ENCODE measurements at places on chromosomes 11 and 22. TPM values are rescaled to one million over a fixed set of nuclear protein-coding genes. Genes with fewer than 3 reads are reported as not detected.

GRCh38 chr11:79236541-79236971 is 204.3 kb downstream of the TENM4 start:
- DNase-seq: no peak

GRCh38 chr11:8593935-8594909 is at the start of gene STK33:
TSS of gene STK33 (minus strand) at chr11:8594228. CDS start at chr11:8474905, 119,323 bp downstream.
- no peak for DNase-seq

DNA sequence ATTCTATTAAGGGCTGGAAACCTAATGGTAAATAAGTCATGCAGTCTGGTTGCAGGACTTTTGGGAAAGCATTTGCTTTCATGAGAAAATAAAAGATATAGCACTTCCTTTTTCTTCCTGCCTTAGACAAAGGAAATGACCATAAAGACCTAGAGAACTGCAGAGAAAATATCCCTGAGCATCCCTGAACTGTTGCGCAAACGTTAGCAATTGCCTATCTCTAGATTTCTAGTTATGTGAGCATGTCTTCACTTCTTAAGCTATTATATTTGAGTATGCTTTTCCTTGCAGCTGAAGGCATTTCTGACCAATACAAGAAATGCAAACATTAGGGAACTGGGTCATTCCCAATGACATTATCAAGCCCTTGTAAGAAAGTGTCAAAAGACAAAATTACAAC is 110.6 kb downstream of the KIF18A start:
- no peak for DNase-seq

- DNase-seq: no peak
Measured at GRCh38 chr11:8038393-8038792, 42.6 kb upstream of the TUB start.

DNA sequence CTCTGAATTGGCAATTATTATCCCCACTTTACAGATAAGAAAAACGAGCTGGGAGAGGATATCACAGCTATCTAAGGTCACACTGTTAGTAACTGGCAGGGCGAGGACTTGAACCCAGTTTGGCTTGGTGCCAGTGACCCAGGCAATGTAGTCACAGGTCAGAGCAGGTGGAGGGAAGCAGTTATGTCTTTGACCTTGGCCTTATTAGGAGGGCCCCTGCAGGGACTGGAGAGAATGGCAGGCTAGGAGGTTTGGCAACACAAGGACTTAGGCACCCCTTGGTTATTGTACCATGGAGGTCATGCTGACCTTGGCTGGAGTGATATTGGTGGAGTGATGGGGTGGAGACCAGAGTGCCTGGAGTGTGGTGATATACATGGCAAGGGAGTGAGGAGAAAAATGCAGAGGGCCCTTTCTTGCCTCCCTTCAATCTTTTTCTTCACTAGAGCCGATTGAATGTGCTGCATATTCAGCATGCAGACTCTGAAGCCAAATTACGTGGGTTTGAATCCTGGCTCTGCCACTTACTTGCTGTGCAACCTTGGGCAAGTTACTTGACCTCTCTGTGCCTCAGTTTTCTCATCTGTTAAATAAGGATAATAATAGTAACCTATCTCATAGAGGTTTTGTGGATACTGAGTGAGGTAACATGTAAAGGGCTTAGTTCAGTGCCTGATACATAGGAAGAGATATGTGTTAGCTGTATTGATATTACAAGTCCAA is 92.7 kb upstream of the TBCEL start:
- no peak for DNase-seq

DNA sequence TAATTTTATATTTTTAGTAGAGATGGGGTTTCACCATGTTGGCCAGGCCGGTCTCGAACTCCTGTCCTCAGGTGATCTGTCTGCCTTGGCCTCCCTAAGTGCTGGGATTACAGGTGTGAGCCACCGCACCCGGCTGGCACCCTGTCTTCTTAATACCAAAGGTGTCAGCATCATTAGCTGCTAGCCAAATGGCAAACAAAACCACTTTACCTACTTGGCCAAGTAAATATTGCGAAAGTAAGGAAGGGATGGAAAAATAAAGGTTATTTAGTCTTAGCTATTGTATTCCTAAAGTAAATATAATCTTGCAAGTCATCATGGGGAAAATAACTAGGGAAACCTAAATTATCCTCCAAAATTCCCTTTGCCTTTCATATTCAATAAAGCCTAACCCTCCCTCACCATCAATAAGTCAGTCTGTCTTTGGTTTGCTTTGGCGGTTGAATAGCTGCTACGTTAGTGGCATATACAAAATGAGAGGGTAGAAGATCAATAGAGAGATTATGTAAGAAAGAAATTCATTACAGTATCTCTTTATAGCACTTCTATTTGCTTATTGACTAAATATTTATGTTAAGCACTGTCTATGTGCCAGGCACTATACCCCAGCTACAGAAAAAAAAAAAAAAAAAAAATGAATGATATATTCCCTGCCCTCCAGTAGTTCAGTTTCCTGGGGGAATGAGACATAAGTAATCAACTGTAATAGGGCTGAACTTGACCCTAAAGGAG is 40.2 kb upstream of the CFAP300 start:
- no peak for DNase-seq

DNA sequence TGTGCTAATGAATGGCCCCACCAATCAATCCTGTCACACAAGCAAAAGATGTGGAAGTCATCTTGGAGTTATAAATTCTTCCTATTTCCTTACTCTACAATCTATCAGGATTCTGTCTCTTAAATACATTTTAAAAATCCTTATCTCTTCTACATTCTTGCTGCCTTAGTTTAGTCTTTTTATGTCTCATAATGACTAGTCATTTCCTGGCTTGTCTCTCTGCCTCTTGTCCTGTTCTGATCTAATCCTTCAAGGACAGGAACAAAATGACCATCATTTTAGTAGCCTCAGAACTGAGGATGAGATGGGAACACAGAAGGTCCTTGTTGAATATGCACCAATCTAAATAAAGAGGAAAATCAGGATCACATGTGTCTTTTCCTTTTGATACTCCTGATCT is 56.6 kb upstream of the LIN7C start:
- DNase-seq: no peak

- no peak for DNase-seq
Measured at GRCh38 chr11:74468936-74469335, 1.6 kb upstream of the KCNE3 start.

The PKDREJ gene
- 0.13 TPM for total RNA-seq

The GDPD4 gene
- total RNA-seq: not detected

The TRIM49 gene
- not detected for total RNA-seq

The AIP gene
- total RNA-seq: 46.8 TPM

The PRODH gene
- 12.4 TPM for total RNA-seq

Measured in ureter (tissue), 1 donor.